Kidney capillary endothelial cell (primary cell): ENCODE measurements at places on chromosomes 7 and 10.

DNA sequence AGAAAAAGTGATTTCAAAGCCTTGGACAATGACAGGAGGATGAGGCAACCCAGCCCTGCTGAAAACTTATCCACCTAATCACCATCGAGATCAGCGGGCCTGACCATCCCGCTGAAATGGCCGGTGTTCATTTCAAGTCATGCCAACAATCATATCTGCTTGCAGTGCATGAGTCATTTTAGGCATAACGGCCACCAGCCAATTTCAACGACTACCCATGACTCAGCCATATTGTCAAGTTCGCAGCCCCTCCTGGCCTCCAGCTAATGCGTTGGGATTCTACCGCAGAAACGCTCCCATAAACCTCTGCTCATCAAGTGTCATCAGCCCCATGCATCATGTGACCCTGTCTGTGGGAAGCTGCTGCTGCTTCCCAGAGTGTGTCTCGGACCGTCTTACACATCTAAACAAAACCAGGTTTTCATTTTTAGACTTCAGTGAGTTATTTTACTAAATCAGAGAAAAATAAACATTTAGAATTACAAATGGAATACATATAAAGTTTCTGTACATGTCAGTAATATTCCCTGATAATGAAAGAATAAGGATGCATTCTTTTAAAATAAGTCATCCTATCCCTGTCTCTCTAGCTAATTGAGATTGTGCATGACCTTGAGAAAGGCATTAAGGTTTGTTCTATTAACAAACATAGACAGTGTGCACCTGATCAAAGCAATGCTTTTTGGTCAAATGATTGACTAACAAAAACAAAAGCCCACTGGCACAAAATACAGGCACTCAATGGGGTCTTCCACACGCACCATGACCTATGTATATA is 188.9 kb downstream of the ADAM12 start:
- no peak for DNase-seq

DNA sequence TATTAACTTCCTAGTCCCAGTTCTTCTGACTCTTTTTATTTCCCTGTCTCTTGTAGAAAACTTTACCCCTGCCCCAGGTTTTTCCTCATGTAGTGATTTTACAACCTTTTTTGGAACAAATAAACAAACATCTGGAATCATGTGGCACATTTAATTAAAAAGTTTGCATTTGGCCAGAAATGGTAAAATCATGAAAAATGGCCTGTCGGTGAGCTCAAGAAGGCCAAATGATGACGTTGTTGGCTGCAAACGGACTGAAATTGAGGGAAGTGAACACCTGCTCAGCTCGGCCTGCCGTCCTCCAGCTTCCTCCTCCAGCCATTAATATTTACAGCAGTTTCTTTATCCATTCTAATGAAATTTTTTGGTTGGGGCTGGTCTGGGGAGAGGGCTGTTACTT is 902.8 kb downstream of the LRMDA start:
- no peak for DNase-seq

DNA sequence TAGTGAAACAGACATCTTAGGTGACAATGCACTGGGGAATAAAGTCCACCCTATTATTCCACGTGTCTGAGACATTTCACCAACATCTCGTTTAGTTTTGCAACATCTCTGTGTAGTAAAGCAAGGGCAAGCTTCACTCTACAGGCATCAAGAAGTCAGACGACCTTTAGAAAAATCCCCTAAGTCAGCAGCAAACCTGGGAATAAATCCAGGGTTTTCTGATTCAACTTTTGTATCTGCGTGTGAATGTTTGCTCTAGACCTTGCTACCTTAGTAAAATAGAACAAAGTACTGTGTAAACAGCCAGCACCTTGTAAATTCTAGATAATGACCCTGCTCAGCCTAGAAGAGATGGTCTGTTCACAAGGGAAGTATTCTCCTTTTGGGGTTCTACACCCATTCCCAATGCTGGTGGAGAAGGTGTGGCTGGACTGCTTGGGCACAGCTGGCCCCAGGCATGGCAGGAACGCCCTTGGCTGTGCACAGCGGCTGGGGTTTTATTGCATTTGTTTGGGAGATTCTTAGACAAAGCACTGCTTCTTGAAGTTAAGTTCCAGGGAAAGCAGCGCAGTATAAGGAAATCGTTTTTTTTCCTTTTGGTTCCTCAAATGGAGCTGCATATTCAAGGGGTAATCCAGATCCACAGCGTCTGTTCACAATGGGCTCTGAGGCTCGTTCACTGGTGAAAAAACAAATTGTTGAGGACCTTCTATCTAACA is 38.3 kb upstream of the GALNTL5 start:
- DNase-seq: no peak

DNA sequence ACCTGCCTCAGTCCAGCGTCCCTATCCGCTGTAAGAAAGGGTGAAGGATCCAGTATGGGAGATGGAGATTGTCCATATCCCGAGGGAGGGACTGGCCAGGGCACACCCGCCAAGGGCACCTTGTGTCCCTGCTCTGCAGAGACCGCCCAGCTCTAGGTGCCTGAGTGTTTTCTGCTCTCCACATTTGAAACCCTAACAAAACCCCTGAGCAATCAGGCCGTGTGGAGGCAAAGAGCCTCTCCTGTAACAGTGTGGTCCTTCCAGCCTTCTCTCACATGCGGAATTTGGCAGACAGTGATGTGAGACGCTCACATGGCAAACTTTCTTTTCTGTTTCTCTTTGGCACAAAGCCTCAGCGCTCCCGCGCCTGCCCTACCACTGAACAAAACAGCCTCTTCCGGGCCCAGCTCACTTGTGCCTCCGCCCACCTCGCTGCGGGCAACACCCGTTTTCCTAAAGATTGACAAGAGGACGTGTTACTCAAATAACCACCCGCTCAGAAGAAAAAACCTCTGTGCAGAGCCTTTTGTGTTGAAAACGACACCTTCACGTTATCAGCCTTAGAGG is 514.8 kb downstream of the DNAJB6 start:
- DNase-seq: peak; percentile 6

DNA sequence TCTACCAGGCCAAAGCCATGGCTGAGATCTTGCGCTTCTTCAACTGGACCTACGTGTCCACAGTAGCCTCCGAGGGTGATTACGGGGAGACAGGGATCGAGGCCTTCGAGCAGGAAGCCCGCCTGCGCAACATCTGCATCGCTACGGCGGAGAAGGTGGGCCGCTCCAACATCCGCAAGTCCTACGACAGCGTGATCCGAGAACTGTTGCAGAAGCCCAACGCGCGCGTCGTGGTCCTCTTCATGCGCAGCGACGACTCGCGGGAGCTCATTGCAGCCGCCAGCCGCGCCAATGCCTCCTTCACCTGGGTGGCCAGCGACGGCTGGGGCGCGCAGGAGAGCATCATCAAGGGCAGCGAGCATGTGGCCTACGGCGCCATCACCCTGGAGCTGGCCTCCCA is 142.7 kb downstream of the GRM3 start:
- no peak for DNase-seq

- DNase-seq: no peak
Measured at GRCh38 chr7:83072576-83073517, 89.8 kb downstream of the PCLO start.

DNA sequence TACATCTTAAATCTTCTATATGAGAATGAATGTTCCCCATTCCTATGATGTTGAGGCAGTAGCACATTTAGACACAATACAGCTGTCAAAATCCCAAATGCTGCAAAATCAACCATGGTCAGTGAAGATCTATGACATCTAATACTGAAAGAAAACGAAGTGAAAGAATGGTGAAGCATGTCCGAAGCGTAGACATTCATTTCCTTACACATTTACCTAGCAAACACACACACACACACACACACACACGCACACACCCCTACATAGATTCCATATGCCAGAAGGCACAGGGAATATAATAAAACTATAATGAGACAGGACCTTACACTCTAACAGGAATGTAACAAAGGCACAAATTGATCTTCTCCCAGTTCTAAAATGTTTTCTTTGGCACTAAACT is 32.5 kb downstream of the CCDC6 start:
- no peak for DNase-seq

- DNase-seq: no peak
Measured at GRCh38 chr7:32915041-32915536, 23.5 kb upstream of the KBTBD2 start.

GRCh38 chr7:81583882-81584533 is 185.8 kb downstream of the HGF start:
- DNase-seq: no peak

DNA sequence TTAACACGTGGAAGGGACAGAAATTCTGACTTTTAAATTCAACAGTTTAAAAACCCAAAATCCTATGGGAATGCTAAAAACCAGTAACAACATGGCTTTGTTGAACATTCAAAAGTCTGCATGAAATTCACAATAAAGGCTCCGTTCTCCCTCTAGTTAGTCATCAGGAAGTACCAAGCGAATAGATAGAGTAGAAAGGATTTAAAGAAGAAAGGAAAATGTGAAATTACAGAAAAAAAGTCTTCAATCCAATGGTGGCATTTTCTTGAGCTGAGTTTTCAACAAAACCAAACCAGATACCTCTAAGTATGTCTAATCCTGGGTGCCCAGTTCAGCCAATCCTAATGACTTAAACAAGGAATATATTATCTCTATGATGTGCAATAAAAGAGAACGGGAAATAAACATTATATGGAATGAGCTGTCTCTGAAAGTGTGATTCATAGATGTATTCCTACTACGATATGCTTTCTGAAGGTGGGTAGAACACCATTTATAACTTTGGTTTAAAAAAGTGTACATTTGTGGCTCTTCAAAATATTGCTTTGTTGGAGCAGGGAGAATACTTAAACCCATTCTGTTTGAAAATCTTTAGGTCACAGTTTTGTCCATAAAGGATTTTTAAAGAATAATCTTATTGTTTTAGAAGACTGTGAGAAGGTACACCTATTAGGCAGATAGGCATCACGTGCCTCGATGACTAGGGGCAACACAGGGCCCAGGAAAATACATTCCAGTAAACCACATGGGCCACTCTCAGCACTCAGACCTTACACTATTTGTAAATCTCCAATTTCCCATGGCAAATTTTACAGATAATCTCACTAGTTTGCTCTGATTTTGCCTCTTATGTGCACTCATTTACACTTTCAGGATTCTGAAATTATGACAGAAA is 87.7 kb downstream of the CUBN start:
- DNase-seq: no peak

GRCh38 chr7:44223362-44224079 is 22.7 kb downstream of the YKT6 start:
- no peak for DNase-seq

DNA sequence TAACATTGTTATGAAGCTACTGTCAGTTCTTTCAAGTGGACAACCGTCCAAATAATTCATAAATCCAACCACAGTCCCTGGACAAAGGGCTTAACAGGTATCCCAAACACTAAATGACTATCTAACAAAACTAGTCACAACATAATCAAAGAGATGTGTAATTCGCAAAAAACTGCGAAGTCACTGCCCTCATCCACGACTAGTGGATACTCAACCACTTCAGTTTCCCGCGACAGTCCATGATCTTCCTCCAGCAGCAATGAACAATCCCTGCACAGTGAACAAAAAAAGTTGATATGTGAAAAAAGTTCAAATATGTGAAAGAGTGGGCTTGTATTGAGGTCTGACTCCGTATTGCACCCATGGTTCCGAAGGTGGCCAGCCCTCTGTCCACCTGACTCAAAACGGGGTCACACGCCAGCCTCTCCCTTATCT is 287 bp downstream of the DCLRE1A start:
- no peak for DNase-seq

DNA sequence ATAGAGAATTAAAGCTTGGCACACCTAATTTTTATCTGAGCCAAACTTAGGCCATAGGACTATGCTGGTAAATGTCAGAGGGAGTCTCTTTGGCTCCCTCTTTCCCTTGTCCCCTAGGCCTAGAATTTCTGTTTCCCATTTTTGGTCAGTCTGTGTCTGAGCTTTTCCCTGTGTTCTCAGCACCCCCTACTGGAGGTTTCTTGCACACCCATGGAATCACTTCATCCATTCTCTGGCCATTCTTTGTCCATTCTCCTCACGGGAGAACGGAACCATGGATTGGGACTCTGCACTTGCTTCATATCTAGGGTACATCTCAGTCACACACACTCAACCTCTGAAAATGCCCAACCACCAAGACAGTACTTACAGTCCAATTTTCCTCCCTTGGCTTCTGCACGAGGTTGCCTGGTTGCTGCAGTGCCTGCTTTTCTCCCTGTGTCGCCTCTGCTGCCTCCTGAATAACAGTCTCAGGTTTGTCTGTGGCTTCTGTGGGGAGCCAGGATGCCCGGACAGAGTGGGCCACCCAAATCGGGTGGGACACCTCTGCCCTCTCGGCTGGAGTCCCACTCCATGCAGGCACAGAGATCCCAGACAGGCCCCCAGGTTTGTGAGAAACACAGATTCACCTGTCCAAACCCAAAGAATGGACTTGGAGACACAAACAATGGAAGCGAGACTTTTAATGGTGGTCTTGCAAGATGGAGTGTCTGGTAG is 35.1 kb upstream of the DNAH11 start:
- DNase-seq: peak; percentile 48

GRCh38 chr7:36601601-36602000 is 122.7 kb downstream of the AOAH start:
- no peak for DNase-seq

DNA sequence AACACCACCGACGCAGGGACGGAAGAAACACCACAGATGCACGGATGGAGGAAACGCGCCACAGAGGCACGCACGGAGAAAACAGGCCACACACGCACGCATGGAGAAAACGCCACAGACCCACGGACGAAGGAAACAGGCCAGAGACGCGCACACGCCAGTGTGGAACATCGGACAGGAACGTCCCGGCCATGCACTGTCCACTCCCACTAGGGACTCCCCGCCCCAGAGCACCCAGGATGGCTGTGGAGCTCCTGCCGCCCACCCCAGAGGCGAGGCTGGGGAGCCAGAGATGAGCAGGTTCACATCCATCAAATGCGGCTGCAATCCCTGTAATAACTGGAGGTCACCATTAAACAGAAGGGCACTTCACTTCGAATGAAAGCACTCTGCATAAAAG is 17.3 kb downstream of the DIP2C start:
- DNase-seq: no peak

DNA sequence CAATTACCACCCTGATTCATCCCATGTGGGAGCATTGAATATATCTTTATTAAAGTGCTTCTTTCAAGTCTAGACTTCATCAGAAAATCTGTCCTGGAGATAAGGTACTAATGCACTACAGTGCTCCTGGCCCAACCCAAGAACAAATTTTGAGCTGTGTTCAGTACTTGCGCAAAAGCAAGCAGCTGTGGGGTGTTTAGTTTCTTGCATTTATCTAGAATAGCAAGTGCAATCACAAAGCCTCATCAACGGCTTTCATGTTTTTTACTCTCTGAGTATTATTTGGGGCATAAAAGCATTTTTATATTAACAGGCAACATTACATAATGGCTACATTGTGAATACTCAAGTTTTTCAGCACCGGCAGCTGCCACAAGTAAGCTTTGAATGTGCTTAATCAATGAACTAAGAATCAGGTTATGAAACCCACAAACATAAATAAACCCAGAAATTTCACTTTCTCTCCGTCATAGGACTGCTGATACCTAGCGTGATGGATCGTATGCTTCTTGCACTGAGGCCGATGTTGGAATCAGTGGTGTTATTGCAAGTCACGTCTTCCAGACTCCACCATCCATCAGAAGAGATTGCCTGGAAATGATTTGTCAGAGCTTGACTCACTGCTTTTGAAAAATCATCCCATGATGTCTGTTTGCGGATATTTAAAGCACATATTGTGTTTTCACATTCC is 113.1 kb downstream of the CTTNBP2 start:
- DNase-seq: no peak

- no peak for DNase-seq
Measured at GRCh38 chr7:111756687-111757178, 194.4 kb upstream of the IMMP2L start.
